DND-41 (cell line): ENCODE measurements at places on chromosomes 3 and 15.

GRCh38 chr15:84929795-84930603, 45.5 kb downstream of the SLC28A1 start:
- DNase-seq, result no peak

- DNase-seq, result no peak
Observed at GRCh38 chr3:53295410-53295809, 39.6 kb upstream of the TKT start.

DNA sequence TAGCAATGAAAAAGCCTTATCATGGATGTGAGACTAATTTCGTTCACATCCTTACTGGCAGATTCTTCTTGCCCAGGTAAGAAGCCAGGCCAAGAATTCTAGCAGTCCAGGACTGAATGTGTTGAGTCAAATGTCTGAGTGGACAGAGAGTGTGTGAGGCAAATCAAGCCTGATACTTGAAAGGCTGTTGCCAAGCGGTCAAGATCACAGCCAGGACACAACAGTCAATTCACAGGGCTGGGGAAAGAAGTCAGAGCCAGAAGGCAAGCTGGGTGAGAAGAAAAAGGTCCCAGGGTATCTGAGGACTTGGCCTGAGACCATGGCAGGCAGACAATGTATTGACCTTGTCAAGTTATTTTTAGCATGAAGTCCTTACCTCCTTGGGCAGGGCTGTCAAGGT, 301.3 kb downstream of the ZNF385D start:
- DNase-seq, result no peak

GRCh38 chr3:39082666-39083313, 24.6 kb downstream of the GORASP1 start:
- no peak for DNase-seq

GRCh38 chr3:102165367-102165766, 269.4 kb upstream of the ZPLD1 start:
- no peak for DNase-seq

DNA sequence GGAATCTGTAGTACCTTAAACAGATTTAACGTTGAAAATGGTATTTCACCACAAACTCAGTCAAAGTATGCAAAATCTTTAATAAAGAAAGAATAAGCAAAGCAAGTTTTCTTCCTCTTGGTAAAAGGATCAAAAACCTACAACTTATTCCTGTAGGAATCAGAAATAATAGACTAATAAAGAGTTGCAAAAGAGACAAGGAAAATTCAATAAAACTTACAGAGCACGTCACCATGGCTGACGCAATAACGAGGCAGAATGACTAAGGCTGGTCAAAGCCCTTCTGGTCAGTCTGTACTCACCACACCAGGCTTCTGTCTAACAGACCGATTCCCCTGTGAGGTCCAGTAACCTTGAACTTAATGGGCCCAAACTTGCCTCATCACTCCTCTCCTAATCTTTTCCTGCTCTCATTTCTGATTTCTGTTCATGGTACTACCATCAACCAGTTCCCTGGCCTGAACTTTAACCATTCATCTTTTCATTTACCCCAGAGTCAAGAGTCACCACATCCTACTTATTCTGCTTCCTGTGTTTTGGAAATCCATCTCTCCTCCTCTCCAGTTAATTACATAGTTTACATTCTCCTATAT, 5.0 kb downstream of the MASP1 start:
- DNase-seq, result no peak

GRCh38 chr3:106018102-106018501, 149.3 kb upstream of the CBLB start:
- no peak for DNase-seq

GRCh38 chr3:4837374-4837930, 141.8 kb upstream of the BHLHE40 start:
- no peak for DNase-seq

GRCh38 chr3:4848176-4848825, 130.9 kb upstream of the BHLHE40 start:
- no peak for DNase-seq

- no peak for DNase-seq
Observed at GRCh38 chr15:91289324-91289723, 189.3 kb downstream of the SV2B start.

DNA sequence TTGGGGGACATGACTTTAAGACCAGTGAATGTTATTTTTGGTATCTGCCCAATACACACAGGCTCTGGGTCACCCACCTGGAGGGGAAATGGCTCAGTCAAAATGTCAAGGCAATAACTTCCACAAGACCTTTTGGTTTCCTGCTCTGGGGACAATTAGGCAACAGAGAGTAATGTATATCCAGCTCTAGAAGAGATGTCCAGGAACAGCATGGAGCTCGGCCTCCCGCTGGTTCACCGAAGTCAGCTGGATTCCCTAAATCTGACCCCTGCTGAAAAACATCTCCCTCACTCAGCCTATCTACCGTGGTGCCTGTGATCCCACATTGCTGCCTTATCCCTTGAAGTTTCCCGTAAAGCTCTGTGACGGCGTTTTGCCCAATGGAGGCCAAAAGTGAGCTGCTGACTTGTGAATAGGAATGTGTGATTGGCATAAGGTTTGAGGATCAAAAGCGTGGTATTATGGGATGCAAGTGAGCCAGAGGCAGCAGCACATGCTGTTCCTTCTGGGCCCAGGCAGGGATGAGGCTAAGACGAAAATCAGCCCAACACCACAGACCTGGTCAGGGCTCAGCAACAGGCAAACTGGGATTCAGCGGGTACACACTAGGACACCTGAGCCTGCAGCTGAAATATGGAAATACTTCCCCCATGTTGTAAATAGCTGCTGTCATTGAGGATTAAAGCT, 47.2 kb upstream of the SLC6A11 start:
- no peak for DNase-seq

DNA sequence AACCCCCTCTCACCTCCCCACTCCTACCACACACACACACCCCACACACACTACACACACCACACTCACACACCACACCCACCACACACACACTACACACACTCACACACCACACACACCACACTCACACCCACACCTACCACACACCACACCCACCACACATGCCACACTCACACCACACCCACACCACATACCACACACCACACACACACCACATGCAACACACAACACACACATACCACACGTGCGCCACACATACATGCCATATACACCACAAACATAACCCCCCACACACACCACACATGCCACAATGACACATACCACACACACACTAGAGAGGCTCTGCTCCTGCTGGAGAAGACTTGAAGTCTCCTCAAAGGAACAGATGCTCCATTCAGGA, 5.9 kb upstream of the ITPKA start:
- no peak for DNase-seq

DNA sequence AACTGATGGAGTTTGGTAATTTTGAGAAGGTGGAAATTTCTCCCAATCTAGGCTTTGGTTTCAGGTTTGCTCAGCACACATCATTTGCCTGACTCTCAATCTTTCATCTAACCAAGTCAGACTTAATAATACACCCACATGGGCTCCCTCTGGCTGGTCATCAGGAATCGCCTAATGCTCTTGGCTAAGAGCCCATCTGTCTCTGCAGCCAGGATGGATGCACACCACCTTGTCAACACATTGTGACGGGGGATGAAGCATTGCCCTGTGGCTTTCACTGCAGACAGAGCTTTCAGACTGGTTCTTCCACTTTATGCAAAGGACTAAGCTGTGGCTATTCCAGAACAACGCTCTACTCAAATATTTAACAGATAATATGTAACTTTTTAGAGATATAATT, 3.0 kb upstream of the HDGFL3 start:
- DNase-seq, result no peak

DNA sequence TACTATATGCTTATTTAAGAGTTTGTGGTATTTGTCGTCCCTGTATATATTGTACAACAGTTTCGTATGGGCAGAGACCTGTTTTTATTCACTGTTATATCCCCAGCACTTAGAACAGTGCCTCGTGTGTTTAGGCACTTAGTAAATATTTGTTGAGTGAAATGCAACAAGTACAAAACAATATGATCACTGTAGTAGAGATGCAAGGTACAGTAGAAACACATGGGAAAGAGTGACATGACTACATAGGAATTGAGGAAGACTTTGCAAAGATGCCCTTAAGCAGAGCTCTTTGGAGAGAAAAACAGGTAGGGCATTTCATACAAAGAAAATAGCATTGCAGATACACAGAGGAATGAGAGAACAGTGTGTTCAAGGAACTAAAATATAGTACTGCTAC, 18.3 kb downstream of the RASA2 start:
- DNase-seq, result no peak

DNA sequence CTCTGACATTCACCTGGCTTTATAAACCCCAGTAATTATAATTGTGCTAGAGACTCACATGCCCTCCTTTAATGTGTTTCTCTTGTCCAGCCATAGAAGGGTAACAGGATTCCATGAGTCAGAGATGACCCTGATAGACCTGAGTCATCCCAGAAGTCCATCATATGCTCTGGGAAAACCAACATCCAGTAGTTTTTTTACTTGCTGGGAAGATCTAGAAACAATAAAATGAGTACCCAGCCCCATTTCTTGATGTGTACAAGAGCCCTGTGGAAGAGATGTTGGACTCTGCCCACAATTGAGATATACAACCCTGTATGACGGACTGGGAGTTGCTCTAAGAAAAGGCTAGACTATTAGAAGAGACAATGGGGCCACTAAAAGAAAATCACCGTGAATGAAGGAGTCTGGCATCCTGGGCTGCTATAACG, 22.4 kb upstream of the THUMPD3 start:
- DNase-seq, result no peak

DNA sequence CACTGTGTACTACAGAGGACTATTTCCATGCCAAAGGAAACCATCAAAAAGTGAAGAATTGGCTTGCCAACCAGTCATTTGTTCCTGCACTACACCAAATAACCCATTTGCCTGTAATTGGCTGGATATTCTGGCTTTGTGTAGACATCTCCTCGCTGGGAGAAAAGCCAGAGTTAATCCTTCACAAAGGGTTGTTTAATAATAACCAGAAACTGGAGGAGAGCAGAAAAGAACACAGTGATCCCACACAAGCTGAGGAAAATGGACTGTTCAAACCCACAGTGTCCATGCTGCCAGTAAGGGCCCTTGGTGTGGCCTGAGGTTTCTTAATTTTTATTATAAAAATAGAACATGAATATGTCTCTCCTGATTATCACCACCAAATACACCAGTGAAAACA, 294.0 kb downstream of the RORA start:
- no peak for DNase-seq

GRCh38 chr15:39730552-39730951, 52.1 kb downstream of the FSIP1 start:
- no peak for DNase-seq

DNA sequence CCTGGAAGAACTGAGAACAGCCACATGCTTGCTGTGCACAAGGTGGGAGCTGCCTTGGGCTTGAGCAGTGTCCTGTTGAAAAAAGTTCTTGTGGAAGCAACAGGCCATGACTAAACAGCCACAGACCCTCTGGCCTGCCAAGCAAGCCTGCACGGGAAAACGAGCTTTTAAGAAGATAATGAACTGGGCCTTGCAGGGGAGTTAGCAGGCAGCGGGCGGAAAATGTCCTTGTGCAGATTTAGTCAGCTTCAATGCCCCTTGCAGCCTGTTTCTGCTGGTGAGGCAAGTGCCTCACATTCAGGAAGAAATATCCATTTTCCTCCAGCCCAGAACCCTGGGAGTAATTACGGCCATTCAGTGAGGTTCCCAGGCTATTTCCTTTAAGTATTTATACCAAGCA, 126.2 kb upstream of the KLHL25 start:
- DNase-seq, result no peak

- DNase-seq, result no peak
Observed at GRCh38 chr15:46589088-46589487, 954.3 kb downstream of the SQOR start.

- DNase-seq, result no peak
Observed at GRCh38 chr15:100372739-100373119, 31.0 kb upstream of the ADAMTS17 start.

GRCh38 chr3:33722626-33723370, 4.7 kb upstream of the CLASP2 start:
- no peak for DNase-seq

DNA sequence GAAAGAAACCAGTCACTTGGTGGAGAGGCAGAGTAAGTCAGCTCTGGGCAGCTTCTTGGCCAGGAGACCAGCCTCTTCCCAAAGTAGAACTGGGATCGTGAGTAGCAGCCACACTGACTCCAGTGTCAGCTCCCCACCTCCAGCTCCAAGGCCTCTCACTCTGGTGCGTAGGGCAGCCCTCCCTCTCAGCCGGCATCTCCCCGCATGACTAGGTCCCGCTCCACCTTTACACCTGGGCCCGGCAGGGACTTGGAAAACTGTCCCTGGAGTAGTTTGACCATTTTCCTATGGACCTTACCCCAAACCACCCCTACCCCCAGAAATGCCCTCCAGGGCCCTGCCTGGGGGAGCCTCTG, 3.3 kb downstream of the STRA6 start:
- DNase-seq, result no peak

GRCh38 chr15:57282686-57283085, 93.6 kb upstream of the CGNL1 start:
- DNase-seq, result no peak

DNA sequence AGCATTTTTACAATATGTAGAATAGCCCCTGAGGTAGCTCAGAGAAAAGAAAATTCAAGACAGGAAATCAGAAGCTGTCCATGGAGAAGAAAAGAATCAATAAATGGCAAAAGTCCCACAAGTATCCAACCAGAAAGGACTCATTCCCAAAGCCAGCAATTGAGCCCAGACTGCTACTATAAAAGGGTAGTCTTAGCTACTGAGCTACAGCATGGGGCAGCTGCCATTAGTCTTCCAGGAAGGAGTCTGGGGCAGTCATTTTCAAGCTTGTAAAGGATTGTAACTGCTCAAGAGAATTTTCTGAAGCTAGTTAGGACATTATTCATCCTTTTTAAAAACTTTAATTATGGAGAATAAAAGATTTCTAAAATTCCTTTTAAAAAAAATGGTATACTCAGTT, 10.5 kb downstream of the LEKR1 start:
- no peak for DNase-seq

GRCh38 chr3:179045719-179046402, 25.7 kb downstream of the ZMAT3 start:
- DNase-seq, result no peak

GRCh38 chr3:62832553-62832952, 42.7 kb downstream of the CADPS start:
- DNase-seq, result no peak

DNA sequence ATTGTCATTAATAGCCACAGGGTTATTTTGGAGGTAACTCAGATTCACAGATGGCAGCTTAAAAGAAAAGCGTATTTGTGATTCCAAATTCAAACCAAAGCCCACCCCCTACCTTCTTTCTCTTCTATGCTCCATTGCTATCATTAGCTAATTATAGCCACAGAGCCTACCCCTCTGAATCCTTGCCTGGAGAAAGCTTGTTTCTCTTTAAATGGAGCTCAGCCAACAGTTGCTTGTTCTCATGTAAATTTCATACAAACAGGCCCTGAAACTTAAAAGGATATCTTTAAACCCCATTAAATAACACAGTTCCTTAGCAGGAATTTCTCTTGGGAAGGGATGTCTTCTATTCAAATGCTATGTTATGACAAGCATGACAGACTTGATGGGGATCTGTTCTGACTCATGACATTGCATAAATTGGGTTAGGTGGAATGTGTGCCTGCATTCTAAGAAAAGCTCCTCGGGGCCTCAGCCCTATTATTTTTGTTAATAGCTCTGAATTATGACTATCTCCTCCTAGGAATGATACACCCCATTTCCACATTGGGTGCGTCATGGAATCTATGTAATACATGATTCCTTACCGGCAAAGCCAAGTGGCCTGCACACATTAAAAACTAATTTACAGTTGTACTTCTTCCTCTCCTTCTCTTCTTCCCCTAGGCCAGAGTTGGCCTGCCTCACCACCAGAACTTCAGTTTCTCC, 265.8 kb downstream of the TAFA4 start:
- no peak for DNase-seq
